ENCODE measurements at places on chromosomes 3 and 15.

GRCh38 chr3:72964633-72965032 lies 32.0 kb upstream of the PPP4R2 start:
- no peak for DNase-seq

GRCh38 chr15:88108991-88109390 lies 147.5 kb downstream of the NTRK3 start:
- no peak for DNase-seq

DNA sequence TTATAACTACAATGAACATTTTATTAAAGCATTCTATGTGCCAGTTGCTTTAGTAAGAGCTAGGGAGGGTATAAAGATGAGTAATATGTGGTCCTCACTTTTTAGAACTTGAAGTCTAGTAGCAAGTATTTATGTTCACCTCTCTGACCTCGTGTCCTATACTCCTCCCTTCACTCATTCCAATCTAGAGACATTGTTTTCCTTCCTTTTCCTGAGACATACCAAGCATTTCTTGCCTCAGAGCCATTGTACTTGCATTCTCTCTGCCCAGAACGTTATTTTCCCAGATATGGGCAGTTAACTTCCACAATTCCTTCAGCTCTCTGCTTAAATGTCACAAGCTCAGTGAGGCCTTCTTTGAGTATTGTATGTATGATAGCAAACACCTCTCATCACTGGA lies 408.6 kb downstream of the PDCD6IP start:
- DNase-seq: no peak

- DNase-seq: no peak
Measured at GRCh38 chr15:58690703-58691102, 58.8 kb downstream of the ADAM10 start.

DNA sequence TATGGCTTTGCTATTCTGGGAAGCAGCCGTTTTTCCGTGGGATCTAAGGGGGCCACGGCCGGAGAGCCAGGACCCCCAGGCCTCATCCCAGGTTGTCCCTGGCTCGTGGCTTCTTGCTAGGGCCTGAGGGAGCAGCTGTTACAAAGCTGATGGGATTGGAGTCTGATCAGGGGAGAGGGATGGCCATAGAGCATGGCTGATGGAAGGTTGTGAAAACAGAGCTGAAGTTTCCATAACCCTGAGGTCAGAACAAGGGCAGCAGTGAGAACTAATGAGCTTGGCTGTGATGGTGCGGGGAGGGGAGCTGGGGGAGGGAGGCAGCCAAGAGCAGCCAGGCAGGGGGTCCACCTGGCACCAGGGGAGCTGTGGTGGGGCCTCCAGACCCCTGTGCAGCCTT lies 63.0 kb downstream of the LINGO1 start:
- DNase-seq: no peak

GRCh38 chr15:73323374-73323955 lies 45.3 kb downstream of the HCN4 start:
- no peak for DNase-seq

GRCh38 chr15:78598348-78598747 lies 22.4 kb downstream of the CHRNA3 start:
- DNase-seq: no peak

DNA sequence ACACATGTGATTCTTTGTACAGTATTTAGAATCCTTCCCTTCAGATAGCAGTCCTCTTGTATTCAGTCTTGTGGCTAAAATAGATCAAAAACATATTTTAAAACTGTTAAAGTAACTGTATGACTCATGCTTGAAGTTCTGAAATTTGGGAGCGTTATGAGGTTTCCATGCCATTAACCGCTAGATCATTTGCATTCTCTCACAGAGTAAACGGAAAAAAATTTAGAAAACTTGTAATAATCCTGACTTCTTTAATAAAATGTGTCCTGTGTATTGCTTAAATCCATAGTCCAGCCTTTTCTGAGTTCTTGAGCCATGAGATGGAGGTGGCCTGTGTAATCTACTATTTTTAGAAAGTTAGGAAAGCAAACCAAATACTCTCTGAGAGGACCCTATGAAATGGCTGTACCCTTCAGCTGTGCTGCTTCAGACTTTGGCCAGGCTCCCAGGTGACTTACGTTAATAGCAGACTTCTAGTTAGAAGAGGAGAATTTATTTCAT lies 33.8 kb downstream of the MBNL1 start:
- DNase-seq: no peak
